ENCODE measurements at places on chromosomes 12 and 14.

DNA sequence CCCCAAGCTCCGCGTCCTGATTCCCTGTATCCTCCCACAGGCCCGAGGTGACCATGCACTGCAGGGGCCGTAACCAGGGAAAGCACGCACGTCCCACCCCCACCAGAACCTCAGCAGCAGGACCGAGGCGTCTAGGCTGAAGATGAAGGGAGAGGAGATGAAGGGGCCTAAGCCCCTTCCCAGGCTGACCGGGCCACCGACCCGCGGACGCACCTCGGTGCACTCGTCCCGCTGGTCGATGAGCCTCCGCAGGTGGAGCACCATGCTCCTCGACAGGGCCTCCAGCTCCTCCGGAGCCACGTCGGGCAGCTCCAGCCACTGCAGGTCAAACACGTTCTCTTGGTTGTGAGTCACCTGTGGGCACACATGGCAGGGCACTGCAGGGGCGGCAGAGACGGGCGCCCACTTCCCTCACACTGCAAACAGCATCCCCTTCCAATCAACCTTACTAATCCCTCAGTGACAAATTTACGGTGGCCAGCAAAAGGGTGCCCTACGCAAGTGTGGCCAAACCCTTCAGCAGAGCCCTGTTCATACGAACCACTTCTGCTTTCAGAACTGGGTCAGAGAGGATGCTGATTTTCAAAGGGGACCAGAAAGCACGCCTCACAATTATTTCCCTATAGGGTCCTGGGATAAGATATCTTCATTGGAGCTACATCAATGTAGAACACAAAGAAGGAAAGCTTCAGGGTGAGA lies 77.8 kb downstream of the CCDC88C start:
- no peak for DNase-seq

DNA sequence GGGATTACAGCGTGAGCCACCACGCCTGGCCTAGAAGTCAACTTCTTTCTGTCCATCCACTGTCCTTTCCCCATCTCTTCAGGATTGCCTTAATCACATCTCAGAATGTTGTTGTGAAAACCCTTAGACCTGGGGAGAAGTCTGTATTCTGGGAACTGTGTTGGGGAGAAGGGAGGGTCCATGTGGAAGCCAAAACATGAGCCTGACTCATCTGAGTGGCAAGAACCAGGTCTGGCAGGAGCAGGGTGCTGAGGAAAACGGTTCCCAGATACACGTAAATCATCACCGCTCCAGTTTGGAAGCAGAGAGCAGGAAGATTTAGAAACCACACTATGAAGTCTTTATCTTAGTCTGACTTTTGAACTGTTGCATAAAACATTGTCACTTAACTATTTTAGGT lies 245.6 kb upstream of the RGS6 start:
- no peak for DNase-seq

DNA sequence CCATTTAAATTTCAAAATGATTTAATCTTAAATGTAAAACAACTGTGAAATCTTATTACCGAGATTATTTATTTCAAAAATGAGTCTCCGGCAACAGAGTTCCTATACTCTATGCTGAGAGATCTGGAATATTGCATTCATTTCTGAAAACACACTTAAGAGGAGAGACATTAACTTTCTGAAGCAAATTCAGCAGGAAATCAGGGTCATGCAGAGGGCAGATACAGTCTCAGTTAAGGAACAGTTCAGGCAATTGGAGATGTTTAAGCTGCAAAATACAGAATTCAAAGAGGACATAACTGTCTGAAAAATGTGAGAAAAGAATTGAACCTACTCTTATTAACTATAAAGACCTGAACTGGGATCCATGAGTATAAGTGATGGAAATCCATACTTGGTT lies 320.7 kb downstream of the PAWR start:
- DNase-seq: no peak

- DNase-seq: no peak
These were observed 422.1 kb upstream of the SYT1 start for GRCh38 chr12:78442454-78442801.

DNA sequence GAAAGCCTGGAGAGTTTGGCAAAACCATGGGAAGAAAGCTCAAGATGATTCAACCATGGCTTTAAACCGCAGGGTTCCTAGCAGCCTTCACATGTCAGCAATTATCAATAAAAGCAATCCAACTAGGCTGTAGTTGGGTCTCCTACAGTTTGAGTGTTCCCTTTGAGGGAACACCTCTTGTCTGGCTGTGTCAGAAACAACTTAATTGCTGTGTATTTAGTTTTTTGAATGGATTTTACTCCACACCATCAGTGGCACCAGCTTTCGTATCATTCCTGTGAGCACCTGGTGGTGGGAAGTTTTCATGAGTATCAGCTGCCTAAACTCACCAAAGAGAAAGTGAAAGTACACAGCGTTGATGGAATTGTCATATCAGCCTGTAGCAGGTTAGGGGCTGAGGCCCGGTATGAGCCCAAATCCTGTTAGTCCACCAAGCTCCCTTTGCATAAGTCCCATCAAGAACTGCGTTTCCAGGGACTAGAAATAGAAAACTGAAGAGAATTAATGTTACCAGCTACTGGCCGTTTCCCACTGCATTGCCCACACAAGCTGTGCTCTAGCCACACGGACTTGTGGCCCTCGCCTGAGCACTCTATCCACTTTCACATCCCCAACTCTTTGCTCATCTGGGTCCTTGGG lies 10.9 kb upstream of the IL26 start:
- peak; percentile 50 for DNase-seq

DNA sequence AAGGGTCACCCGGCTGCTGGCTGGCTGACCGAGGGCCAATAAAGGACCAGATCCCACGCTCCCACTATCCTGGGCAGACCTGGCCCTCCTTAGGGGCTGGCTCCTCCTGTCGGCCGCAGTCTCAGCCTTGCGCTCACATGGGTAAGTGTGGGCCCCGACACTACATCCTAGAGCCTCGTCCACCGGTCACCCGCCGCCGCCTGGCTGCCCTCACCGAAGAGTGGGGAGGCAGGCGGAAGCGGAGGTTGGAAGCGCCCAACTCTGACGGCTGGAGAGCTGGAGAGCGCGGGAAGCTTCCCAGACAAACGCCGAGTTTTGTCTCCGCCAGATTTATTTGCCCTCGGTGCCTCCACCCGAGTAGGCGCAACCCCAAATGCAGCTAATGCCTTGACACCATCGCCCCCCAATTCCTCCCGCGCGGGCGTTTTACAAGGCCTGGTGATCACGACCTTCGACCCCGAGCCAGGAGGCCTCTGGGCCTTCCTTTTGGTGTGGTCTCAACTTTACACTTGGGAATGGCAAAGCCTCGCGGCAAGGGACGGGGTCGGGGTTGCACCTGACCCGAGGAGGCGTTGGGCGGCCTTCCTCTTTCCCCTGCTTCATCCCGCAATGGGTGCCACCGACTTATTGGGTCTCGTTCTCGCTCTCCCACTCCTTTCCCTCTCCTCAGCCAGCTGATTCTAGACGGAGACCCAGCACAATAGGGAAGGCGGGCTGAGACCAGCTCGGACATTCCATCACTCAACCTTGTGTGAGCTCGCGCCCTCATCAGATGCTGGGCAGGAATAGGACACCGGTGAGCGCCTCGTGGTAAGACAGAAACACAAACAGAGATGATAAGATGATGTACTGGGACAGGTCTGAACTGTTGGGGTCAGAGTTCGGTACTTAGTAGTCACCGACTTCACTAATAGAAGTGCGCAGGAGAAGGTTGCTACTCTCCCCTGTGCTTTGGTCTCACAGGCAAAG lies 78.3 kb upstream of the ANO4 start:
- DNase-seq: no peak
